ENCODE measurements at places on chromosomes 5 and 9.

DNA sequence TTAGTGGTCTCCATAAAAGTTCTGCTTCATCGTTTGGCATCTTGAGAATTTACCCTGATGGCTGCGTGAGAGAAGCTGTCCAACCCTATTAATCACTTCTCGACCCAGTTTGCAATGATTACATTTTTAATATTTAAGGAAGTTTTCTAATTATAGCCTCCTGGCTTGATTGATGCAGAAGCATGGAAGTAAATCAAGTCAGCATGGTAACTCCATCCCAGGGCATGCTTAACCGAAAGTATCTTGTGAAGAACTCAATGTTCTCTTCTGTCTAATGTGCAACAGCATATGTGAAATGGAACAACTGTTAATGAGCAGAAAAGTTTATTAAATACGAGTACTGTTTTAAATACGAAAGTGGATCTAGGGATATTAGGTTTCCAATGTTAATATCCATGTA, 278.9 kb upstream of the CD180 start:
- no peak for DNase-seq

GRCh38 chr5:56934325-56934724, 17.6 kb downstream of the MIER3 start:
- DNase-seq = no peak

- no peak for DNase-seq
Measured at GRCh38 chr9:27426511-27427271, 97.4 kb upstream of the IFNK start.

DNA sequence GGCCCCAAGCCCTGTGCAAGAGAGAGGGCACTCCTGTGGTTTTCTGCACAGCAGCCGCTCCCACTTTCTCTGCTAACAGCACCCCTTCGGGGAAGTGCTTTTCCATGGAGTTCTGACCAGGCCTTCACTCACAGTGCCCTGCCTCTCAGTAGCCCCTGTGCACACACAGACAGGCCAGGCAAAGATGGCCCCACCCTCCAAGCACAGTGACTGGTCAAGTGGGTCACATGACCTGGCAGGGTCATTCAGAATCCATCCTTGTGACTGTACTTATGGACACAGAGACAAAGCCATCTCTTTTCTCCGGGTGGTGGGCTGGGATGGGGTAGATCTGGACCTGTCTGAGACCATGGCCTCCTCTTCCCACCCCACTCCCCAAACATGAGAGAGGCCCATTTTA, 82.5 kb downstream of the PSD2 start:
- no peak for DNase-seq

DNA sequence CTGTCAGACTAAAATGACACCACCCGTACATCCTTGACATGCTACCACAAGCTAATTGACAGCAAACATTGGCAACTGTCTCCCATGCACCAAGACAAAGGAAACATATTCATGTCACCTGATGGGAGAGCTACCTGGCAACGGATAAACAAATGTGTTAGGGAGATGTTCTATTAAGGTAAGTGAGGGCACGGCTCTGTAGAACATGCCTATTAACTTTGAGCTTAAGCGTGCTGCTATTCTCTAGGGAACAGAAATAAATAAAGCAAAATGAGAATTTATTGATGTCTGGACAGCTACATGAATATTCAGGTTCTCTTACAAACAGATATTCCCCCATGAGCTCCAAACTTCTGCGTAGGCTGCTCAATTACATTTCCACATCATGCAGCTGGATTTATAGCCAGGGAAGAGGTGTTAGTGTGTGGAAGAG, 361.4 kb upstream of the RFX3 start:
- no peak for DNase-seq

GRCh38 chr5:157559301-157559700, 16.3 kb downstream of the ADAM19 start:
- DNase-seq = no peak

DNA sequence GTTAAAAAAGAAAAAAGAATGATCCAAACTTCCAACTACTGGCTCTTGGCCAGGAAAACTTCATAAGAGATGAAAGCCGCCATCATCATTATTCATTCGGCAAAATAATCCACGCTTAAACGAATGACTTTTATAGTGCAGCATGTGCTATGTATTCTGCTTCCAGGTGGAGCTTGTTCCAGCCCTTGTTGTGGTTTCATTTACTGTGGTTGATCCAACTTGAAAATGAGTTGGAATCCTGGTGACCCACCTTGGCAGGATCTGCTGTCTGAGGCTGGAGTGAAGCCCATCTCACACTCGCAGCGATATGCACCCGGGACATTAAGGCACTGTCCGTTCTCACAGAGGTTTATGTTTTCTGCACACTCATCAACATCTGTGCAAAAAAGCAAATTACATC, 209.6 kb downstream of the FBN2 start:
- no peak for DNase-seq

DNA sequence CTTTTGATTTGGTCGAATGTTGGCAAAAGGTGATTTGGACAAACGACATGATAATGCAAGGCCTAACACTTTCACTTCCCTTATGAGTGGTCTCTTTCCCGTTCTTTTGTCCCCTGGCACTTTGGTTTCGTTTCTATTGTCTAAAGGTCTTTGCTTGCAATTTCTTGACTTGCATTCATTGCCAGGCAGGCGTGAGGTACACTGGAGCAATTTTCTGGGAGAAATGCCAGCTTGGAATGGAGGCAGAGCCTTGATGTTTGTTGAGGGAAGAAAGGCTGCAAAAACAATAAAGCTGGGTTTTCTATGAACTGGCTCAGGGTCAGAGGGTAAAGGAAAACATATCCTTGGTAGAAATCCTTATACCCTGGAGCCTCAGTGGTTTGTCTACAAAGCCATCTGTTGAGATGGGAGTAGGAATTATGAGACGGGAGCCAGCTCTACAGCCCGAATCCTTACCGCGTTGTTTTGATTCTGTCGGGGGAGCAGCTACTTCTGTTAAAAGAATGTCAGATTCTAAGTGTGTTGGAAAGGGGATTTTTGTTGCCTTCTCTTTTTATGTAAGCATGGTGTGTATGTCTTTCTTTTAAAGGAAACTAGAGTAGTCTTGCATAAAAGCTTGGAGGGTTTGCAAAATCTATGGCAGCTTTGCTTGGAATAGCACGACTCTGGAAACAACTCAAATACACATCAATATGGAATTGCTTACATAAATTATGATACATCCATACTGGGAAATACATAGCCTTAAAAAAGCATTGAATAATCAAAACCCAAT, 158.9 kb downstream of the RMI1 start:
- no peak for DNase-seq

- no peak for DNase-seq
Measured at GRCh38 chr5:175784230-175784629, 87.1 kb upstream of the CPLX2 start.

DNA sequence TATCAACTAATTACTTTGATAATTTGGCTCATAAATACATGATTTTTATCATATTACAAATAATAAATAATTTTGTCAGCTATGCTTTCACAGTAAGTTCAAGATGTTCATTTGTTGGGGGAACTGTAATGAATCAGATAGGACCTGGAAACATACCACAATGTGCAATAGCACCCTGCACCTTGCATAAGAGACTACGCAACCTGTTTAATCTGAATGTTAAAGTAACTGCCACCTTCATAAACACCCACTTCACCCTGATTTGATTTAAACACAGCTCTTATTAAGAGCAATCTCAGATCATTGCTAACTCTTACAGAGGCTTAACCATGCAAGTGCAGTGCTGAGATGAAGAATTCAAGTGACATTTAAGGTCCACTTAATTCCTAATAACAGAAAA, 69.1 kb upstream of the GABRA1 start:
- no peak for DNase-seq

- no peak for DNase-seq
Measured at GRCh38 chr9:133257465-133257956, 17.5 kb downstream of the ABO start.

GRCh38 chr9:129629251-129629820, 3.4 kb downstream of the NTMT1 start:
- no peak for DNase-seq

GRCh38 chr5:43386960-43387362, 25.2 kb downstream of the CCL28 start:
- DNase-seq = no peak

DNA sequence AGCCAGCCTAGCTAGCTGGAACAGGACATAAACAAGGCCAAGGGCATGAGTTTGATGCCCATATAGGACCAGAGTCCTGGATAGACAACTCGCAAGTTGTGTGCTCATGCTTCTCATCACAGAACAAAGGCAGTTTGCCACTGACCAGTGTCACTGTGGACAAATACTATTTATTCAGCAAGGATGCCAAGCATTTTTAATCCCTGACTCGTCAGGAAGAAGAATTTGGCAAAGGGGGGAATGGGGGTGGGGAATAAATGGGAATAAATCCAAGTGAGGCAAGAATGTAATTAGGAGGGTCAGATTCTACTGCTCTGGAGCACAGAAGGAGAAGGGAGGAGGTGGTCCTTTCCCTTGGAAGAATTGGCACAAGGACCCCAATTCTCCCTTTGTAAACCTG, 46.8 kb upstream of the ANKRD55 start:
- no peak for DNase-seq

- DNase-seq = no peak
Measured at GRCh38 chr5:108650997-108651396, 96.7 kb upstream of the FER start.

- DNase-seq = no peak
Measured at GRCh38 chr5:33501899-33502298, 61.1 kb downstream of the TARS1 start.

- DNase-seq = no peak
Measured at GRCh38 chr5:163105456-163105855, 331.9 kb upstream of the CCNG1 start.

DNA sequence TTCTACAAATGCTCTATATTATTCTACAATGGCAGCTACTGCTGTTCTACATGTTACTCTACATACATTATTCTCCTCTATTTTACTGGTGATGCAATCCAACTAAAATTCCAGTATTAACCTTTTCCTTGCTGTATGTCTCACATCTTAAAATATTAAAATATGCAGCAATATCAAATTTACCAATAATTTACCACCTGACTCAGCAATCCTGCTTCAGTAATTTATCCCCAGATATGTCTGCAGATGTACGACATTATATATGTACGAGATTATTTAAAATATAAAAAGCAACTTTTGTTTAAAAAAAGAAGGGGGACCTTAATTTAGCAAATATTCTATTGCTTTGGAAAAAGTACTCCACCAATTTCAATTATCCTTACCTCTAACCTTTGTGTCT, 11.6 kb downstream of the KIF3A start:
- DNase-seq = no peak

- DNase-seq = no peak
Measured at GRCh38 chr5:141778683-141779082, 96.7 kb upstream of the ARAP3 start.

- DNase-seq = no peak
Measured at GRCh38 chr5:55471468-55471867, 63.3 kb downstream of the PLPP1 start.

DNA sequence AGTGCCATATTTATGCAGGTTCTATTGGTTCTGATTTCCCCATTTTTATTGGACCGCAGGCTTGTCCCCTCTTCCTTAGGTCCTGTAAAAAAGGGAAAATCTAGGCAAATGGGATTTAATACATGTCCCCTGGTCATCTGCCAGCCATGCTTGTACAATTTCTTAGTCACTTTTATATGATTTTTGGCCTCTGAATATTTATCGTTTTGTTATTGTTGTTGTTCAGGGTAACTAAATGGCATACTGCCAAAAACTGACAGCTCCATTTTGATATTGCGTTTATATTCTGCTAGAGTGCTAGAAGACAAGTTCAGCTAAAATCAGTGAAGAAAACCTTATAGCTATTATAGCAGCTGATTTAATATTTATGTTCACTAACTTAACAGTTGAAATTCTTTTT, 770.2 kb upstream of the FAM174A start:
- no peak for DNase-seq

DNA sequence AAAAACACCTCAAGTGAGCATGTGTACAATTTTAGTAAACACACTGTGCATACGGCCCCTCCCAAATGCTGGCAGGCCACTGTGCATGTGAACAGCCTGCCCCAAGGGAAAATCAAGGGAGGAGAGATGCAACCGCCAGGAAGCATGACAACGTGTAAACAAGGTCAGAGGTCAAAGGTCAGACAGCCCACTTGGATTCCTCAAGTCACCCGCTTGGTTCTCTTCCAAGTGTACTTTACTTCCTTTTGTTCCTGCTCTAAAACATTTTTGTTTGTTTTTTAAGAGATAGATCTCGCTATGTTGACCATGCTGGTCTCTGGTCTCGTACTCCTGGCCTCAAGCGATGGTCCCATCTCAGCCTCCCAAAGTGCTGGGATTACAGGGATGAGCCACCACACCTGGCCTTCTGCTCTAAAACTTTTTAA, 126.7 kb upstream of the SHB start:
- no peak for DNase-seq

- DNase-seq = no peak
Measured at GRCh38 chr5:72282878-72283277, 37.2 kb downstream of the MRPS27 start.

GRCh38 chr5:6822556-6823343, 109.5 kb downstream of the TENT4A start:
- DNase-seq = no peak

GRCh38 chr5:171736976-171737891, 48.4 kb upstream of the SMIM23 start:
- DNase-seq = no peak

- DNase-seq = no peak
Measured at GRCh38 chr5:96790961-96791504, 16.7 kb downstream of the ERAP1 start.

DNA sequence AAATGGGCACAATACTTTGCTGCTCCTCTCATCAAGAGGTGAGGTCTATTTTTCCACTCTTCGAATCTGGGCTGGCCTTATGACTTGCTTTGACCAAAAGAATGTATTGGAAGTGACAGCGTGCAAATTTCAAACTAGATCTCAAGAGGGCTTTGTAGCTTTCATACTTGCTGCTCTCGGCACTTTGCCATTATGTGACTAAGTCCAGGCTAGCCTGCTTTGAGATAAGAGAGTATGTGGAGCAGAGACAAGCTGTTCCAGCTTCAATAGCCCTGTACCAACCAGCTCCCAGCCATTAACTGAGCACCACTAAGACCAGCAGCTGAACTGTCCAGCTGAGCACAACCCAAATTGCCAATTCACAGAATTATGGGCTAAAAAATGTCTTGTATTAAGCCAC, 124.6 kb downstream of the ACER2 start:
- DNase-seq = no peak

- DNase-seq = peak; percentile 5
Measured at GRCh38 chr5:61330341-61330844, 1.7 kb upstream of the ZSWIM6 start.

GRCh38 chr9:84501587-84501986, 161.0 kb upstream of the SLC28A3 start:
- DNase-seq = no peak

- no peak for DNase-seq
Measured at GRCh38 chr9:35743880-35744518, 5.0 kb downstream of the GBA2 start.
